NCI-H1092 (cell line): ENCODE measurements at places on chromosomes 2 and 18.

DNA sequence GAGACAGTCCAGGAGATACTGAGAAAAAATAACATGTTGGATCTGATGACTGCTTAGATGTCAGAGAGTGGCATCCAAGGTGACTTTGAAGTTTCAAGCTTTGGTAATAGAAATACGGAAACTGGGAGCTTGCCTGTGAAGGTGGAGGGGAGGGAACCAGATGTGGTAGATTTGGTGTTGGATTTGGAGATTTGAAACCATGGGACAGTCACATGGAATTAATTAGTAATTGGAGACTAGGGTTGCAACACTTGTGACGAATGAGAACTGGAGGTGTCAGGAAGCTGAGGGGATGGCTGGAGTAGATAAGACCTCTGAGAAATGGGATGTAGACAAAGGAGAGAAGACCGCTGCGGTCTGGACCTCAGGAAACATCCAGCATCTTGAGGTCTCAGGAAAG lies 46.7 kb downstream of the RPL37A start:
- no peak for DNase-seq

GRCh38 chr2:208360259-208361076 lies 46.1 kb upstream of the PTH2R start:
- no peak for DNase-seq

DNA sequence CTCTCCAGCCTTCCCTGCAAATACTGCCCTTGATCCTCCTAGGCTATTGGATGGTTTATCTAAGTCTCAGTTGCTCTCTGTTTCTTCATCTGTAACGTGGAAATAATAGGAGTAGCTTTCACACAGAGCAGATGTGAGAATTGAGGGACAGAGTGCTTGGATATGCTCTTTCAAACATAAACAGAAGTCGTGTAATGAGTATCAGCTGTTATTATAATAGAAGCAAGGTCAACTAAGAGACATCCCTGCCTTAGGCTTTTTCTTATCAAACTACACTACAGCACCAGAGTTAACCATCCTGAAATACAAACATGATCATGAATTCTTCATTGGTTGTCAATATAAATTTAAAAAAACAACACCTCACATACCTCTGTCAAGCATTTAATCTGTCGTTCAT lies 138.2 kb downstream of the DOK6 start:
- DNase-seq, result no peak

- no peak for DNase-seq
These were observed 119.0 kb downstream of the PMAIP1 start for GRCh38 chr18:60018618-60019462.

GRCh38 chr2:23093513-23093912 lies 291.5 kb upstream of the KLHL29 start:
- DNase-seq, result no peak
